GM20000 (cell line): ENCODE measurements at places on chromosomes 5 and 9.

GRCh38 chr5:115599502-115599901, 2.8 kb downstream of the TICAM2 start:
- peak; percentile 60 for DNase-seq

DNA sequence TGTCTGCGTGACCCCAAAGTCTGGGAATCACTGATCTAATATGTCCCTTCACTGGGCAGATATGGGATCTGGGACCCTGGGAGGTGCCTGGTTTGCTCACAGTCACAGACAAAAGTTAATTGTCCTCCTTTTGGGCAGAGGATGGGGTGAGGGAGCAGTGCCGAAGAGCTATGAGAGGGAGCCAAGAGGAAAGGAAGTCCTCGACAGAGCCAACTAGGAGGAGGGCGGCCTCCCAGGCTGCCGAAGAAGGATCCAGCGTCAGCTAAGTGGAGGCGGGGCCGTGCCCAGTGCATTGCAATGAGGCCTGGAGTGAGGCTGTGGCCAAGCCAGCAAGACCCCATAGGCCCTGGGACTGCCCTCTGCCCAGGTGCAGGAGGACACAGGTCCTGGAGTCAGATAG, 11.4 kb downstream of the AIF1L start:
- no peak for DNase-seq

DNA sequence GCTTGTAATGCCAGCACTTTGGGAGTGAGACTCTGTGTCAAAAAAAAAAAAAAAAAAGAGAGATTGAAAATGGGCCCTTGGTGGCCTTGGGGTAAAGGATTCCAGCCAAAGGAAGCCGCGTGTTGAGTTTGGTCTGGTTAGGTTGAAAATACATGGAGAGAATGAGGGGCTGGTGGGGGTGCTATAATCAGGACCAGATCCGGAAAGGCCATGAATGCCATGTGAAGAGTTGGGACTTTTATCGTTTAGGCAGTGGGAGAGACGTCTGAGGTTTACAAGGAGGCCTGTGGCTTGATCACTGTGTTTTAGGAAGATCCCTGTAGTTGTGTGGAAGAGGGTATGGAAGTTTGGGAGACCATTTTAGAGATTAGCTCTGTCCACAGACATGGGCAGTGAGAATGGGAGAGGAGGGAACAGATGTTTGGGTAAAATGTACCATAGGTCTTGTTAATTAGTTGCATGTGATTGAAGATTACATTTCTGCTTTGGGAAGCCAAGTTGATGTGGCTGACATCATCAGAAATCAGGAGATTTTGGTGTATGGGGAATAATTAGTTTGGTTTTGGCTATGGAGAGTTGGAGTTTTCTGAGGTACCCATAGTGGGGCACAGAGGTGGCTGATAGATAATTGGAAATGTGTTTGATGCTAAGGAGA, 3.5 kb downstream of the MSANTD3 start:
- no peak for DNase-seq

GRCh38 chr9:116757030-116757429, 69.9 kb downstream of the TRIM32 start:
- no peak for DNase-seq

DNA sequence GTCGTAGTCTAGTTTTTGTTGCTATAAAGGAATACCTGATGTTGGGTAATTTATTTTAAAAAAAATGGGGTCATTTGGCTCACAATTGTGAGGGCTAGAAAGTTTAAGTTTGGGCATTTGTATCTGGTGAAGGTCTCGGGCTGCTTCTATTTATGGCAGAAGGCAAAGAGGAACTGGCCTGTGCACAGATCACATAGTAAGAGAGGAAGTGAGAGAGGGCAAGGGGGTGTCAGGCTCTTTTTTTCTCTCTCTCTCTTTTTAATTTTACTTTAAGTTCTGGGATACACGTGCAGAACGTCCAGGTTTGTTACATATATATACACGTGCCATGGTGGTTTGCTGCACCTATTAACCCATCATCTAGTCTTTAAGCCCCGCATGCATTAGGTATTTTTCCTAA, 453.3 kb downstream of the DIRAS2 start:
- peak; percentile 42 for DNase-seq

GRCh38 chr5:178116143-178116885, 3.0 kb downstream of the N4BP3 start:
- peak; percentile 79 for DNase-seq

DNA sequence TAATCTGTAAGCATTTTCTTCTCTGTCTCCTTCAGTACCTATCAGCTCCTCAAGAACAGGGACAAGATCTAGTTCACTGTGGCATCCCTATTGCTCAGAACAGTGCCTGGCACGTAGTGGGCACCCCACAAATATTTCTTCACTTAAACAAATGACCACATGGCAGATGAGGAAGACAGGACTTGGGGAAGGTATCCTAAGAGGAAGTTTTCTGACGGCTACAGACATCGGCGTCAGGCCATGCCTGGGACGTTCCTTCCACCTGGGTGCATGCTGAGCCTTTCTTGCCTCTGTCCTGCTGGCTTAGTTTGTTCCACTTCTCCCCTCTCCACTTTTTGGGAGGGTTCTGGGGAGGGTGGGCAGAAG, 60.2 kb downstream of the NEURL1B start:
- no peak for DNase-seq
